ENCODE measurements at places on chromosomes 2 and 18.
A peak's percentile ranks its signal among the peaks of the same experiment; 100 is the strongest.

DNA sequence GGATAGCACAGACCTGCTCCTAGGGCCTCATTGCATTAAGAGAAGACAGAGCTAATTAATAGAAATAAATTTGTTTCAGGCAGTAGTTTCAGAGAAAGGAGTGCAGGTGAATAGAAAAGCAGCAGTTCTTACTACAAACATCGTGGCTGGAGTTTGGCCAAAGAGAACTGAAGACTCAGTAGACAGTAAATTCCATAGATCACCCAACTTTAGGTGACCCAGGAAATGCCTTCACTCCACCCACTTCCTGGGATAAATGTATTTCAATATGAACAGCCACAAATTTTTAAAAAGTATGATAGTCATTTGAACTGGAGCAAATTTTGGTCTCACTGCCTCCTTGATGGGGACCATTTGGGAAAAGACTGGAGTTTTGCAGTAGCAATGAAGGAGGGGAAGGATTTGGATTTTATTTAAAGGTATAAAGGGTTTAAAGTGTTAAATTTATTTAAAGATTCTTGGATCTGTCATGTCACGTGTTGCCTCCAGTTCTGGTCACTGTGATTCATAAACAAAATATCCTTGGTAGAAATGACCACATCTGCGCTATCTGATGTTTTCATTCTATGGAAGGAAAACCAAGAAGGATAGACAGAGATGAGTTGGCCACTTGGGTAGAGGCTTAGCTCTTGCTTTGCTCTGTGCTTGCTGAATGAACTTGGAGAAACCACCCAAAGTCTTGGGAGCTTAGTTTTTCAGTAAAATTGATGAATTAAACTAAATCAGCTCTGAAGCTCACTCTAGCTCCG is 390.2 kb downstream of the THSD7B start:
- DNase-seq, result no peak

DNA sequence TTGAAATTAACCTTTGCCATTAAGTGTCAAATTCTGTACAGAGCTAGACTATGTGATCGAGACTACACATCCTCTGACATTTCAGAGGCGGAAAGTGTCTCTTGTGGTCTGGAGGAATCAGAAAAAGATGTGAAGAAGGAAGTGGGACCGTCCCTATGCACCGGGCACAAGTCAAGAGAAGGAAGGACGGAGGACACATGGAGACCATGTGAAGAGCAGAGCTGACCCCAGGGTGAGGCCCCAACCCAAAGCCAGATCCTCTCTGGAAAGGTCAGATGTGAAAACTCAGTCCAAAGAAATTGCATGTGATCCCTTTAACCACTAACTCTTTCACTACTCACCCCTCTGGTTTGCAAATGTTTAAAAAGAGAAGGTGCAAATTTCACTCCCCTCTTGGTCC is 92.4 kb downstream of the PID1 start:
- no peak for DNase-seq

GRCh38 chr2:170905864-170906263 is 23.2 kb upstream of the GORASP2 start:
- no peak for DNase-seq

GRCh38 chr2:105112345-105112744 is 74.5 kb downstream of the MRPS9 start:
- DNase-seq, result no peak

DNA sequence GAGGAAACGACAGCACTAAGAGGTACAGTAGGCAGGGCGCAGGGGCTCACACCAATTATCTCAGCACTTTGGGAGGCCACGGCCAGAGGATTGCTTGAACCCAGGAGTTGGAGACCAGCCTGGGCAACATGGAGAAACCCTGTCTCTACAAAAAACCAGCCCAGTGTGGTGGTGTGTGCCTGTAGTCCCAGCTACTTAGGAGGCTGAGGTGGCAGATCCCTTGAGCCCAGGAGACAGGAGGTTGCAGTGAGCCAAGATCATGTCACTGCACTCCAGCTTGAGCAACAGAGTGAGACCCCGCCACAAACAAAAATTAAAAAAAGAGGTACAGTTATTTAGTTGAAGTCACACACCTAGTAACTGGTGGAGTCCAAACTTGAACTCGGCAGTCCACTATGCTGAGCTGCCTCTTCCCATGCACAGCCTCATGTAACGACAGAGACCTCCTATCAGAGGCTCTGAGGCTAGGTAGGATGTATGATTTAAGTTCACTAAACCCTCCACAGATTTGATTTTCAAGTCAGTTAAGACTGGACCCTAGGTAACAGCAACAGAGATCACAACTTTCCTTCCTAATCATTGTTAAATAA is 8.7 kb downstream of the STK17B start:
- DNase-seq, result no peak

DNA sequence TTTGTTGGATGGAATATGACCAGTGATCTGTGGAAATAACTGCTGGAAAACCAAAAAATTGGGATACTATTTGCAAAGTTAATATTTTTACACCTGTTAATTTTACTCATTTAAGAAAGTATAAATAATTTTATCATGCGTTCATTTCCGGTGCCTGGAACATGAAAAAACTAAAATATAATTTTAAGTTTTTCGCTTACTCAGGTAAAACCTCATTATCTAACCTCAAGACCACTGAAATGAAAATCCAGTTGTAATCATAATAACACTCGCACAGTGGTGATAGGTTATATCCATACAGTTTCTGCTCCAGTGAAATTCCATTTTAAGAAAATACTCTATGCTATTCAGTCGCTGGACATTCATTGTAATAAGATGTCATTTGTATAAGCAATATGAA is 517.9 kb downstream of the DPP10 start:
- no peak for DNase-seq

DNA sequence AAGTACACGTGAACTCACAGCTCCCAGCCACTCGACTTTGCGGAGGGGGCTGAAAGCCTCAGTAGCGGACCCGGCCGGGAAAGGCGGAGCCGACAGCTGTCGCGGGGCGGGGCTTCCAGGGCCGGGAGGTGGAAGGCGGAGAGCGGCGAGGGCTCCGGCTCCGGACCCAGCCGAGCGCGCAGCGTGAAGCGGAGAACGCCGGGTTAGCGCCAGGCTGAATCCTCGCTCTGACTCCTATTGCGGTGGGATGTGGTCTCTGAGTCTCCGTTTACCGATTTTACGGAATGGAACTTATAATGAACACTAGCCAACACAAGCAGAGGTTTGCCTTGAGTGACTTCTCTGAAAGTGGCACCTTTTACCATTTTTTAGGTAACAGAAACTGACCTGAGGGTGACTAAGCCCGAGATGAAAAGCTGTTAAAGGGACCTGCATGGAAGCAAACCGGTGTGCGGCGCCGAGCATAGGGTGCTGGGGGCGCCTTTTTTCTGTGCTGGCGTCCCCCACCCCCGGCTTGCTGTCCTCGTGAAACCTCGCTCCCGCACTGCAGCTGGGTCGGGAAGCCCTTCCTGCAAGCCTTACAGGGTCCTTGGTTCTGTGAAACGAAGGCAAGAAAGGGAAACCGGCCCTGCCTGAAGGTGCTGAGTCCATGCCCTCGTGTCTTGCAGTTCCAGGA is 72.9 kb downstream of the EN1 start:
- DNase-seq, result no peak

DNA sequence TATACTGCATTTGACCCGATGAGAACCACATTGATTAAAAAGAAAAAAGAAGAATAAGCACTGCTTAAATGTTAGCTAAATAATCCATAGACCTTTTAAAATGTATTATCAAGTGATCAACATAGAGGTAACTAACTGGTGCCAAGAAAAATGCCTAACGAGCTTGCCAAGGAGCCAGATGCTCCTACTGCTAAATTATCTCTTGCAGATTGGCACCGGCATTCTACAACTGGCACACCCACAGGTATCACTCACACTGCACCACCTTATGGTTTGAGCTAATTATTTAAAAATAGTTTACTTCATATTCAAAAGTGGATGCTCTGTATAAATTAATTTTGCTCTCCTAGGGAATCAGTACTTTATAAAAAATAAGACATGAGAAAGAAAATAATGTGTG is 341.6 kb upstream of the CDH7 start:
- no peak for DNase-seq

DNA sequence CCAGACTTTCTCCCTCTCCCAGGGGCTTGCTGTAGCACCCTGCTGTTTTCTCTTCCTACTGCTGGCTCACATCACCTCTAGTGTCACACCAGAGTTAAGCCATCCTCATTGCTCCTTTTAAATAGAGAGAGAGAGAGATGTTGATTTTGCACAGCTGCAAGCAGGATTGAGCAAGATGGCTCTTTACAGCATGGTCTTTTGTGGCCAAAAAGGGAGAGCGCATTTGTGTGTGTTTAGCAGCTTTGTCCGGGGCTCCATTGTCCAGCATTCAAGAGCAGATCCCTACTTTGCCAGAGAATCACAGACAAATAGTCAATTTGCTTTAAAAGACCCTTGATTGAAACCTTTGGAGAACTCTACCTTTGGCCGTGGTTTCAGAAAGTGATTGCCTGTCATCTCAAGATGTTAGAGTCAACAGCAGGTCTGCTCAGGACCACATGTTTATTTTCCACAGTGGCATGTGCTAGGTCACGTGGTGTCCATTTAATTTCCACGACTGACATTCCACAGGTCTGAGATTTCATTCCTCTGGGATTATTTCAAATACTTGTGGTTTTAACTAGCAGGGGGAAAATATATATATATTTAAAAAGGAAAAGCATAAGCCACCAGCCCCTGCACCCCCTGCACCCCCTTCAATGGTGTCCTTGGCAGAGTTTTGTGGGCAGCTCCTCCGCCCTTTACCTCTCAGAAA is 359.9 kb upstream of the SLC14A2 start:
- DNase-seq, result no peak

GRCh38 chr18:38693104-38693503 is 1127.5 kb upstream of the CELF4 start:
- no peak for DNase-seq

- DNase-seq, result peak; percentile 51
Measured at GRCh38 chr2:222693837-222694236, 22.4 kb downstream of the MOGAT1 start.

GRCh38 chr18:13267431-13267873 is 48.9 kb downstream of the LDLRAD4 start:
- no peak for DNase-seq

DNA sequence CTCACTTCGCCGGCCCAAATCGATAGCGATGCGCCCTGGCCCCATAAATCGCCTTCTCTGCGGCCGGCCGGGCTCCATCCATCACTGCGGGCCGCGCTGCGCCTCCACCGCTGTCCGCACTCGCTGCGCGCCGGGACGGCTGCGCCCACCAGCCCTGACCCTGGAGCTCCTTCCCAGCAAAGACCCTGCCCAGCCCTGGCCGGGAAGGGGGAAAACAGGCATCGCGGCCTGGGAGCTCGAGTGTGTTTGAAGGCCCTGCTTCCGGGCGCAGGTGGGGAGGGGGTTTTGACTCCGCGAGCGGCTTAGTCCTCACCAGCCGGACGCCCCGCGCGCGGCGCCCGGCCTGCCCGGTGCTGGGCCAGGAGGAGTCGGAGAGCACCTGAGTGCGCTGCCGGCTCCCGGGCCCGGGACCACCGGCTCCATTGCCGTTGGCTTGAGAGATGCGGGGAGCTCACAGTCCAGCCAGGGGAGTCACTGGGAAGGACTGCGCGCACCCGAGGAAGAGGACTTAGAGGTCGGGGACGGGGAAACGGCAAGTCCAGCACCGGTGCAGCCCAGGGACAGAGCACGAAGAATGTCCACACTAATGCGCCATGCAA is 1.1 kb downstream of the PAX8 start:
- DNase-seq, result no peak

DNA sequence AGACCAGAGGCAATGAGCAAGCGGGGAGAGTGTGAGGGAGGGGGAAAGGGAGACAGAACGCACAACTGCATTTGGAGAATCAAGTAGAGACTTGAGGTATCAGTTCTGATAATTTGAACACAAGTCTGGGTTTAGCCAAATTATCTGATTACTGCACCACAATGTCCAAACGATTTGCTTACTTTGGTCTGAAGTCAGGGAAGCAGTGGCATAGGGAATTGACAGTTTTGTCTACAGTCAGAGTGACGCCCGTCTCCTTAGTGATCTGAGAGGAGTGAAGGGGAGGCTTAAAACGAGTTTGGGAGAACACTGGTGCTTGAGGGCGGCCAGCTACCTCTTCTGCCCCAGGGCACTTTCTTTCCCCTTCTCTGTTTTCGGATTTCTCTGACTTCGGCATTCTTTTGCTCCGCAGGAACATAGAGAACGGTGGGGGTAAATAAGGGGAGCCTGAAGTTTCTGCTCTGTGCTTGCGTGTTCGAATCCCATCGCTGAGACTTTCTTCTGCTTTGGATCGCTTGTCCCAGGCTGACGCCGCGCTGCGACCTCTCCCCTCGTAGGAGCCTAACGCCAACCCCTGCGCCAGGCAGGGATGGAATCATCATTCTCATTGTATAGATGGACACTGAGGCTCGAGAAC is 2.9 kb upstream of the DLX2 start:
- DNase-seq, result no peak

GRCh38 chr18:62379051-62379450 is 53.9 kb downstream of the TNFRSF11A start:
- no peak for DNase-seq

DNA sequence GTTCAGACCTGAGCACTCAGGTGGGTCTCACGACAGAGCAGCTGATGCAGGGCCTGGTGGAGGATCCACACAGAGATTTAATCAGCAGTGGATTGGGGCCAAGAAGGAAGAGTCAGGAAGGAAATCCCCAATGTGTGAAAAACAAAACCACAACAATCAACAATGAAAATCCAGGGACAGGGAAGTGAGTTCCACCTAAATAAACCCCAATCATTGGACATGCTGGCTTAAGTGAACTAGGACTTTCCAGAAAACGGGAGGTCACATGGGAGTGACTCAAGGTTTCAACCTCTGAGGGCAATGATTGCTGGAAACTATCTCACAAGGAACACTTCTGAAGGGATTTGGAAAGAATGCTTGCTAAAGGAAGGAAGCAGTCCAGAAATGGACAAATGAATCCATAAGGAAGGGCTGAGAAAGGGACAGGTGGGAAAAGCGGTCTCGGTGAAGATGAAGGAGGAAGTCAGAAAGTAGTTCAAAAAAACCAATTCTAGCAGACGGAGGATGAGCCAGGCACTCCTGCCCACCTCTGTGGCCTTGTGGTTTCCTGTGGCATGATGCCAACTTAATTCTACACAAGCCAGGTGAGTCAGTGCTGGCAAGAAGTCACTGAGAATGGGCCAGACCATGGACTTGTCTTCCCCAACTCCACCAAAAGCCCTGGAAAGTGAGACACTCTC is 15.4 kb upstream of the XDH start:
- DNase-seq, result peak; percentile 61

- peak; percentile 70 for DNase-seq
Measured at GRCh38 chr2:126664234-126664633, 8.3 kb downstream of the GYPC start.

GRCh38 chr18:79640875-79641274 is 38.7 kb upstream of the CTDP1 start:
- no peak for DNase-seq

DNA sequence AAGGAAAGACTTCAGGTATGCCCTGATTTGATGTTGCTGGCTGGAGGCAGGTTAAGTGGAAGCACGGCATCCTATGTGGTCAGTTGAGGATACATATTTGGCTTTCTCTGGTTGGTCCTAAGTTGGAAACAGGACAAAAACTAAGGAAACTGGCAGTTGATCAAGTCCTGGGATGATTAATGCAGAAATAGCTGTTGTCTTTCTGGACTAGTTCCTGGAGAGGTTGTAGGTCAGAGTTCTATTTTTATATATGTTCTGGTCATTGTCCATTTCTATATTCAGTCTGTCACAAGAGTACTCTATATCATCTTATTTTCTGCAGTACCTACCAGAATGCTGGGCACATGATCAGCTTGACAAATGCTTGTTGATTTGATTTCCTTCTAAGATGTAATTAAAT is 4.0 kb upstream of the SLC35F5 start:
- no peak for DNase-seq

GRCh38 chr2:84181927-84182326 is 277.2 kb downstream of the SUCLG1 start:
- DNase-seq, result no peak

Measured in Jurkat, Clone E6-1 (cell line).